MG63 (cell line): ENCODE measurements at places on chromosomes 13 and 19. TPM values are rescaled to one million over a fixed set of nuclear protein-coding genes. Genes with fewer than 3 reads are reported as not detected.

GRCh38 chr13:97274829-97275649, 52.9 kb downstream of the MBNL2 start:
- DNase-seq = no peak

The ADGRE3 gene
- not detected in 2 replicates for total RNA-seq

DNA sequence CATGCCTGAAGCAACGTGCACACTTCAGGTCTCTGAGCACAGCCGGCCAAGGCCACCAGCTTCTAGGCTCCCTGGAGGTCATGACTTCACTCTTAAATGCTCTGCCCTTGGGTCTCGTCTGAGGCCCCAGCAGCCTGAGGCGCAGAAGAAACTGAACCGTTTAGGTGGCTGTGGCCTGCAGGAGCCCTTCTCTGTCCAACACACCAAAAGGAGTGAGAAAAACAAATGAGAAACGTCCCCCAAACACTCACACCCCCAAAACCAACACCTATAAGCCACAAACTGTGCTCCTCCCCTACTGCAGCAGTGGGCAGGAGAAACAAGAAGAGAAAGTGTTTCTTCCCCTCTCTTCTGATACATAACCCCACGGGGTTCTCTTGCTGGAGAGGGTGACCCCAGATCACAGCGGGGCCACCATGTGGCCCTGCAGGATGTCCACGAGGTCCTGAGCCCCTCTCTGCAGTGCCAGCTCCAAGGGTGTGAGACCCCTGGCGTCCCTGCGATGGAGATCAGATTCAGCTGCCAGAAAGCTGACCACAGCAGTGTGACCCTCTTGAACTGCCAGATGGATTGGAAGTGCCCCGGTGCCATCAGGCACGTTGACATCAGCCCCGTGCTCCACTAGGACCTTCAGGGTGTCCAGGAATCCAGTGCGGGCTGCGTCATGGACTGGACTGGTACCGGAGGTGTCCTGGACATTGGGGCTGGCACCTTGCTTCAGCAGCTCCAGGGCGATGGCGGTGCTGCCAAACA, 1.0 kb upstream of the KRI1 start:
- no peak for DNase-seq

GRCh38 chr13:109669234-109669612, 117.2 kb downstream of the IRS2 start:
- no peak for DNase-seq

DNA sequence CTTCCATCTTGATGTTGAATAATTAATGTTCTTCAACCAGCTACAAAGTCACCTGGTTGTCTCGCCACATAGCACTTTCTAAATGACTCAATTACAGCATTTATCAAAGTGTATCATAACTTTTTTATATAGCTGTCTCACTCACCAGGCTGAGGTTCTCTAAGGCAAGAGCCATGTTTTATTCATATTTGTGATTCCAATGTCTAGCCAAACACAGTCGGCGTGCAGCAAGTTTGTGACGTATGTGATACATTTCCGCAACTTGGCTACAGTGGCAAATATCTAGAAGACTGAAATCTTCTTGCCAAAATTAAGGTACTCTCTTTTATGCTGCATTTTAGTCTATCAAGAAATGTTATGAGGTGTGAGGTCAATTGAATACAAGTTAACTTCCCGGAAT, 94.2 kb upstream of the WASF3 start:
- DNase-seq = no peak

The NCAN gene
- 0.07 and 0.79 TPM in 2 replicates for total RNA-seq

DNA sequence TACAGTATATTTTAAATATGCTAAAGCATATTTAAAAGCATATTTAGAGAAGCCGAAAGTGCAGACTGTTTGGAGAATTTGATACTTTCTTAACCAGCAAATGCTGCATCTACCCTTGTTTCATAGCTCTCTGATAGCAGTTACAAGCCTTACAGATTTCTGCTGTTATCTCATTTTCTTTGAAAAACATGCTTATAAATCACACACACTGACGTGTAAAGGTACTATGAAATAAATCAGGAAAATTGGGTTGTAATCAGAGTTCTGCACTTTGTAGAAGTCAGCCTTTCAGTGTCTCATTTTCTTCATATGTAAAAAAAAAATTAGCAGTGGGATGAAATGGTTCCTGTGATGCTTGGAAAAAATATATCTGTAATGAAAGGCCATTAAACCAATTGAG, 1432.4 kb upstream of the ATXN8OS start:
- DNase-seq = no peak

- no peak for DNase-seq
Measured at GRCh38 chr13:38763446-38764381, 76.8 kb downstream of the FREM2 start.

The TPP2 gene
- 33.9 and 43.6 TPM in 2 replicates for total RNA-seq

DNA sequence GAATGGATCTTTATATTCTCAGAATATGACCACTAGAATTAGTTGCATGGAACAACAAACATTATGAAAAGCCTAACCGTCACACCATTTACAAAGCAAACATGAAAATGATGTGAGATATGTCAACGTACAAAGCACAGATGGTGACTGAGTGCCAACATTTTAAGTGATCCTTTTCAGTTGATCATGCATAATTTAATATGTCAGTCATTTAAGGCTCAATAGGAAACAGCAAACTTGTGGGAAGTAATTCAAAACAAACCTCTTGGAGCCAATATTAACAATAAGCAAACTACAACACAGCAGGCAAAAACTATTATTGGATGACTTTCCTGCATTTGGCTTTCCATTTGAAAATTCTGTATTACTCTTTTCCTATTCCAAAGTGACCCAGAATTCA, 277.6 kb downstream of the SLITRK6 start:
- DNase-seq = no peak

The ANO8 gene
- 1.4 and 3.6 TPM in 2 replicates for total RNA-seq

- no peak for DNase-seq
Measured at GRCh38 chr19:58166268-58166667, 15.7 kb upstream of the ZNF329 start.

The ANGPTL8 gene
- total RNA-seq = not detected in 2 replicates

GRCh38 chr13:65605396-65605795, 1624.7 kb downstream of the PCDH9 start:
- DNase-seq = no peak

- peak; percentile 35 for DNase-seq
Measured at GRCh38 chr13:31204592-31204991, 4.8 kb downstream of the B3GLCT start.

The ZNF600 gene
- 1.9 and 2.8 TPM in 2 replicates for total RNA-seq

- DNase-seq = peak; percentile 1
Measured at GRCh38 chr13:66405908-66406802, 824.0 kb downstream of the PCDH9 start.

The CEACAM8 gene
- not detected in 2 replicates for total RNA-seq

DNA sequence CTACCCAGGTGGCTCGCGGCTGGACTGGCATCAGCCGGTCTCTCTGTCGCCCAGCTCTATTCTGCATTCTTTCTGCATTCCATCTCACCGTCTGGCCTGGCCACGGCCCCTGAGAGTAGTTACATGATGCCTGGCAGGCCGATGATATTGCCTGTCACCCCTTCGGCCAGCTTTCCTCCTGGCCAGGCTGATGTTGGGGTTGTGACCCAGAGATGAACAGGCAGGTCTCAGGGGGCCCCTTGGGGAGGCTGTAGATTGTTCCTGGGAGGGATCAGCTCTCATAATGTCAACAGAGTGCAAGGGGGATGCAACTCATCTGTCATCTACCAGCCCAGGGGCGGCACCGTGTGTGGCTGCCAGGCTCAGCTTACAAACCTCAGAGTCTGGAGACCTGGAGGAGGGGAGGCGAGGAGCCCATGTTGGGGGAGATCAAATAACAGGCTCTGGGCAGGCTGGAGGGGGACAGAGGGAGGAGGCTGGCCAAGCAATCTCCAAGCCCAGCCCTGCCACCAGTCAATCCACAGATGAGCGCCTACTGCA, 13.6 kb upstream of the FBXO17 start:
- DNase-seq = peak; percentile 39

DNA sequence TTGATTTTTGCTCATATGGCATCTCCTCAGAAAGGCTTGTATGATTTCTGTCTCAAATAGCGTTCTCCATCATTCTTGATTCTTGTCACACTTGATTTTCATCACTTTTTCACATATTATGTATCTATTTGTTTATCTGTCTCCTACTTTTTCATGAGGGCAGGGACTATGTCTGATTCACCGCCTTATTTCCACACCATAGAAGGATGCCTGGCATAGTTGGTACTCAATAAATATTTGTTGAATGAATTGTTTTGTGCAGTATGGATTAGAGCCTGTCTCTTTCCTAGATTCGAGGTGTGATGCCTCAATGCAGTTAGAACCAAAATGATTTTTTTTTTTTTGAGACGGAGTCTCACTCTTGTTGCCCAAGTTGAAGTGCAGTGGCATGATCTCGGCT, 12.1 kb downstream of the SAE1 start:
- DNase-seq = no peak

DNA sequence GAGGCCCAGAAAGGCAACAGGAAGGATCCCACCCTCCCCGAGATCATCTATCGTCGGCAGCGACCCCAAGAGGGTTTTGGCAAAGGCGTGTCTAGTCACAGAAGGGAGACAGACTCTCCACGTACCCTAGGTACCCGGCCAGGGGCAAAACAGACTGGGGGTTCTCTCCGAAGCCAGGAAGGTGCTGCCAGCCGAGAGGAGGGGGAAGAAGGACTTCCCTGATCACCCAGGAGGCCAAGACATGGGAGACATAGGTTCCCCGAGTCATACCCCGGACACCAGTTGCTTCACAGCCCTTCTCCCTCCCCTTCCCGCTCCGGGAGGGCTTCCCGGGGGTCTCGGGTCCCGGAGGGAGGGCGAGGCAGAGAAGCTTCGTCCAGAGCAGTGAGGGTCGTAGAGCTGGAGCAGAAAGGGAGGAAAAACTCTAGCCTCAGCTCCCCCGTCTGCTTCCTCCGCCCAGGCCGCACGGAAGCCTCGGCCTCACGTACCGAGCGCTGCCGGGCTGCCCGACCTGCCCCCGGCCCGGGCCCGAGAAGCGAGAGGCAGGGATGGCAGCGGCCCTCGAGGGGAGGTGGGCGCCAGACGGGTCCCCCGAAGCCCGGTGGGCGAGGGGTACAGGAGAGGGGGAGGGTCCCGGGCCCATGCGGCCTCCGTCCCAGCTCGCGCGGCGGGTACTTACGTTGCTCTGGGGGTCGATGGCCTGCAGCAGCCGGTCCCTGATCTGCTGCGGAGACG, 644 bp downstream of the MED26 start:
- no peak for DNase-seq

- no peak for DNase-seq
Measured at GRCh38 chr13:89565476-89566100, 1781.9 kb upstream of the MIR17HG start.

The CCDC8 gene
- 11.6 and 15.9 TPM in 2 replicates for total RNA-seq

DNA sequence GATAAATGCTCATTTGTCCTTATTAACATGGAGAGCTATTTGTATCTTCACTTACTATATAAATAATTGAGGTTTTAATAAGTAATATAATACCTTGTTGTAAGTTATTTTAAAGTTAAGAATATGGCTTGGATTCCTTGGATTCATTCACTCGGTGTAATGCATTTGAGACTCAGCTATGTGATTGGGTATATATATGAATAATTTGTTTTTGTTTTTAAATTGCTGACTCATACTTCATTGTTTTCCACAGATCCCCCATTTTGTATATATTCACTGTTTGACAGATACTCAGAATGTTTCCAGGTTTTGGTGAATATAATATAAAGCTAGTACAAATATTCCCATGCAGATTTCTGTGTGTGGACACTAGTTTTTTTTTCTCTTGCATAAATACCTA, 6.8 kb upstream of the CEACAM18 start:
- no peak for DNase-seq

The ZNF665 gene
- total RNA-seq = not detected in 2 replicates

DNA sequence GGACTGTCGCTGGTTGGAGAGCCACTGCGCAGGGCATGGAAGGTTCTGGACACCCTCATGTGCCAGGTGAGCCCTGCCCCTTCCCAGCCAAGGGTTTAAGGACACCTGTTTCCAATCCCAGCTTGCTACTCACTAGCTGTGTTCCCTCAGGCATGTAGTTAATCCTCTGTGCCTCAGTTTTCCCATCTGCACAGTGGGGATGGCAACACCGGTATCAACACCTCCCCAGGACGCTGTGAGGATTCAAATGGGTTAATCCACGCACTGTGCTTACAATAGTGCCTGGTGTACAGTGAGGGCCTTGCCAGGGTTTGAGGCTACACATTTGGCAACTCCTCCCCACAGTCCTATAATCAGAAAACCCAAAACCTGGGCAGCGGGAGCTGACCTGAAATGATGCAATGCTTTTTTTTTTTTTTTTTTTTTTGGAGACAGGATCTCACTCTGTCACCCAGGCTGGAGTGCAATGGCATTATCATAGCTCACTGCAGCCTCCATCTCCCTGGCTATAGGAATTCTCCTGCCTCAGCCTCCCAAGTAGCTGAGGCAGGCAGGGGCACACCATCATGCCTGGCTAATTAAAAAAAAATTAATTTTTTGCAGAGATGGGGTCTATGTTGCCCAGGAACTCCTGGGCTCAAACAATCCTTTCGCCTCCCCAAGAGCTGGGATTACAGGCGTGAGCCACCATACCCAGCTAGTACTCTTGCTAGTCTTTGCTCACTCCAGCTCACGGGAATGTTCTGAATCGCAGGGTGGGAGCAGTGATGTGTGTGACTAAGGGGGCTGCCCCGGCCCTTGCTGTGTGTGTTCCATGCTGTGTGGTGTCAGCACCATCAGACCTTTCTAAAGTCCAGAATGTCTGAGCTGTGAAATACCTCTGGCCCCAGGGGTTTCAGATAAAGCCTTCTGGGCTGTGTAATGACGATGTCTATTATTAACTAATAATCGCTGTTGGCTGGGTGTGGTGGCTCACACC, 2.3 kb downstream of the ACP4 start:
- no peak for DNase-seq

- no peak for DNase-seq
Measured at GRCh38 chr19:16433986-16434385, 37.8 kb downstream of the EPS15L1 start.

The SLC10A2 gene
- total RNA-seq = not detected in 2 replicates

The NLRP12 gene
- total RNA-seq = not detected in 2 replicates

DNA sequence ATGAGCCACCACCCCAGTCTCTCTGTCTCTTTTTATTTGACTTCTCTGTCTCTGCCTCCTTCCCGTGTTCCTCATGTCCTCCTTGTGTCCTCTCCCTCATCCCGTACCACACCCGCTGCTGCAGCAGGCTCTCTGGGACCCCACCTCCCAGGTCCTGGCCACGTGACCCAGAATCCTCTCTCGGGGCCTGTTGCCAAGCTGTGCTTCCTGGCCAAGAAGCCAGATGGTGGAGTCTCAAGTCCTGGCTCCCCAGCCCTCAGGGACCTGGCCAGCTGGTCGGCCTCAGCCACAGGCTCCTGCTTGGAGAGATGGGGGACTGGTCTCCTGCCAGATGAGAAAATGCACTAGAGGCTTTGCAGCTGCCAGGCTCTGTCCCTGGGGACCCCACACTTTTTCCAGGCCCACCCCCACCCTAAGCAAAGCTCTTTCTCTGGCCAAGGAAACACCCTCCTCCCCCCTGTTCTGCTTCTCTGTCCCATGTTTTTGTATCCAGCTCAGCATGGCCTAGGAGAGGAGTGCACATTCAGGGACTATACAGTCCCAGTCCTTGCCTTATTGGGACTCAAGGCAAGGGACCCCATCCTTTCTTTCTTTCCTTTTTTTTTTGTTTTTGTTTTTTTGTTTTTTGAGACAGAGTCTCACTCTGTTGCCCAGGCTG, 34.3 kb upstream of the SHKBP1 start:
- peak; percentile 74 for DNase-seq

- no peak for DNase-seq
Measured at GRCh38 chr13:80475718-80476117, 134.8 kb upstream of the SPRY2 start.

The AXL gene
- 294 and 355 TPM in 2 replicates for total RNA-seq

The RXFP2 gene
- 1.9 and 6.6 TPM in 2 replicates for total RNA-seq
